ENCODE measurements at places on chromosomes 7 and 10.

DNA sequence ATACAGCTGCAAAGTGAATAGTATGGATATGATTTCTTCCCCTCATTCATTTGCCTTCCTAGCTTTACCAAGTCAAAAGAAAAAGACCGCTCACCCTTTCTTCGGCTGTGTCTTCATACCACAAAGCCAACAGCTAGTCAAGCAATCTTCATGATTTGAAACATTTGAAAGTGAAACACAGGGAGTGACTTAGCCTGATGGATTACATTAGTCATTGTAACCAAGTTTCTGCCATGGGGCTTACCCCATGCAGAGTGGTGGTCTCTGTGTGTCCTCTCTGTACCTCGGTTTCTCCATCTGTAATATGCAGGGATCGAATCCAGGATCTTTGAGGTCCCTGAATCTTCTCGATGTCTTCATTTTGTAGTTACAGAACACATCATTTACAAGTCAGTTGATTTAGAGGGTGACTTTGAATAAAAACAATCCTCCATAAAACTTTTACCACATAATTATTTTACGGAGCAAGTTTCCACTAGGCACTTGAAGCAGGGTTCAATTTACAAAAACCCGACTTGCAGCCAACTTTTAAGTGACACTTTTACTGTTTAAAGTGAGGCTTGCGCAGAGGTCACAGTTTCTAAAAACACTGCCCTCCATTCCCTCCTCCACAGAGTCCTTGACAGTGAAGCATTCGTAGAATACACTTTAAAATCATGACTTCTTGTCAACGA, 2.2 kb upstream of the LGI1 start:
- DNase-seq, result no peak

- no peak for DNase-seq
Observed at GRCh38 chr7:152723364-152723763, 36.2 kb upstream of the ACTR3B start.

- no peak for DNase-seq
Observed at GRCh38 chr10:120511165-120511564, 54.1 kb downstream of the PLPP4 start.

DNA sequence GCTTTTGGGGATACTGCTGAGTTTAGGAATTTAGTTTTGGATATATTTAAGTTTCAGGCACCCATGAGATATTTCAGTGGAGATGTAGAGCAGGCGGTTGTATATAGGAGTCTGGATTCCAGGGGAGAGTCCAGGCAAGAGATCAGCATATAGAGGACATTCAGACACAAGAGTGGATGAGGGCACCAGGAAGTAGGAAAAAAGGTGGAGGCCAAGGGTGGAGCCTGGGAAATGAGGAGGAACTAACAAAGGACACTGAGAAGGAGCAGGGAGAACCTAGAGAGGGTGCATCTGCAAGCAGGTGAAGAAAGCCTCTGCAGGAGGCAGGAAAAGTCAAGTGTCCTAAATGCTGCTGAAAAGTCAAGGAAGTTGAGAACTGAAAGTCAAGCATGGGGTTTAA, 13.1 kb upstream of the PDLIM1 start:
- no peak for DNase-seq

DNA sequence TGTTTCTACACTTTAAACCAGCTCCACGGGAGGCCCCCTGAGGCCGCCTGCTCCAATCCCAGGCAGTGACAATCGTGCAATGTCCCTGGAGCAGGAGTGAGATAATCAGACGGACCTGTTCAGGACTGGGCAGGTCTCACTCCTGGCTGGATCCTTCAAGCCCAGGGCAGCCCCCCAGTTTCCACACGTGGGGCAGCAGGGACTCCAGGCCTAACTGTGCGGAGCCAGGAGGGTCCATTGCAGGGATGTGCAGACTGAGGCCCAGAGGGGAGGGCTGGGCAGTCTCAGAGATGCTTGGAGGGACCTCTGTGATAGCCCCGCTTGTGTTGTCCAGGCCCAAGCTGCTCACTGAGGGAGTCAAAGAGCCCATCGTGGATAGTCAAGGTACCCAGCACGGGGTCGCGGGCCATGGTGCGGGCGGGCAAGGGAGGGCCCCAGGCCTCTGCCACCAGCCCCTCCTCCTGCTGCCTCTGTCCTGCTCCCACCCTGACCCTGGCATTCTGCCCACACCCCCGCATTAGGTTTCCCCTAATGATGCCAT, 110.5 kb upstream of the KCTD7 start:
- DNase-seq, result no peak

DNA sequence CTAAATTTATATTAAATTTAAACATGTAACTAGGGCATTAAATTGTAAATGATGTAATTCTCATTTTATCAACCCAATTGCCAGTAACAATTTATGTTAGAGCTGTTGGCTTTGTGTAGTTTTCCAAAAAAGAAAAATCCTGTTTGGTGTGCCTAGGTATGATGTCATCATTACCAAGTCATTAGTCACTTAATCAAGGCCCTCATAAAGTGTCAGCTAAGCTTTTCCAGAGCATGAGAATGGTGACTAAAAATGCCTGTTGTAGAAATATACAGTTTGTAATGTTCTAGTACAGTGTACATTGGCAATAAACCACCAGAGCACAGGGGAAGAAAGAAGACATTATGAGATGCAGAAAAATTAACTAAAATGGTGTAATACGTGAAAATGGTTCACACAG, 593.8 kb upstream of the ANKRD30A start:
- DNase-seq, result no peak

GRCh38 chr7:111210996-111211395, 120.1 kb downstream of the LRRN3 start:
- DNase-seq, result no peak

Data from inflammatory macrophage (primary cell).